Right forelimb (tissue), 1 donor: ENCODE measurements at places on chromosomes 2 and 18.

DNA sequence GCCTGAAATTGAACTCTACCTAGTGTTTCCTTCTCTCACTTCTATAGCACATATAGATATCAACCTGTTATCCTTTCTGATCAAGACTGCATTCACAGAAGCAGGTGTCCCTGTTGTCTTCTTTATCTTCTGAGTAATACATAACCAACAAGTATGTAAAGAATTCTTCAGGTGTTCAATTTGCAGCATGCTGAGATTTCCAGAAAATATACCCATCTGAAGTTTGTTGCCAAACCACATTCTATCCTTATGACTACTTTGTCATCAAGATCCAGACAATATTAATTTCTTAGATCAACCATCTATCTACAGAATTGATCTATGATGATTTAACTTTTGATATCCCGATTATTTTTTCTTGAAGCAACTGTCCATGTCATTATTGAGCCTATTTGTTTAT is 69.5 kb downstream of the TGFA start:
- DNase-seq: no peak

GRCh38 chr2:105800036-105800713 is 55.5 kb downstream of the NCK2 start:
- no peak for DNase-seq

DNA sequence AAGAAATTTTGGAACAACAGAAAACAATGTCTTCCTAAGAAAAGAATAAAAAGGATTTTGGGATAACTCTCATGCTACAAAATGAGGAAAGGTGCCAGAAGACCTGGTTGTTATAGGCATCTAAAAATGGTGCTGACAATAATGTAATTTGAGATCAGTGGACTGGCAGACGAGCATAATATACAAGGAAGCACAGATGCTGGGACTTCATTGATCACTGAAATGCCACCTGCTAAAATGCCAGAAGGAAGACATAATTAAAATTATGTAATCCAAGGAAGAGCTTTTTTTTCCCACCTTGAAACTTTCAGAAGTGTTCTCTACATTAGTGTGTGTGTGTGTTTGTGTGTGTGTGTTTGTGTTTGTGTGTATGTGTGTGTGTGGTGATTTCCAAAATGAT is 535.9 kb downstream of the XIRP2 start:
- no peak for DNase-seq

DNA sequence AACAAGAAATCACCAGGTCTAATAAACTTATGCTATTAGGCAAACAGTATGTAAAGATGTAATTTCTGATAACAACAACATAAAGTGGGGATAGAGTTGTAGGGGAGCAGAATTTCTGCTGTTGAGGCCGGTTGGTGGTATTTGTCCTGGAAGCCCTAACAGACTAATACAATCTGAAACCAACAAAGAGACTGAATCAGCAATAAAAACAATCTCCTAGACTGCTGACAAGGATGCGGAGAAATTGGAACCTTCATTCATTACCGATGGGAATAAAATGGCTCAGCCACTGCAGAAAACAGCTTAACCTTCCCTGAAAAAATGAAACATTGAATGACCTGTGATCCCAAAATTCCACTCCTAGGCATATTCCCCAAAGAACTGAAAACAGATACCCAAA is 88.7 kb downstream of the GYPC start:
- no peak for DNase-seq

GRCh38 chr2:46576875-46577274 is 97.5 kb downstream of the TMEM247 start:
- DNase-seq: no peak

GRCh38 chr2:205524656-205525055 is 157.6 kb upstream of the NRP2 start:
- no peak for DNase-seq

DNA sequence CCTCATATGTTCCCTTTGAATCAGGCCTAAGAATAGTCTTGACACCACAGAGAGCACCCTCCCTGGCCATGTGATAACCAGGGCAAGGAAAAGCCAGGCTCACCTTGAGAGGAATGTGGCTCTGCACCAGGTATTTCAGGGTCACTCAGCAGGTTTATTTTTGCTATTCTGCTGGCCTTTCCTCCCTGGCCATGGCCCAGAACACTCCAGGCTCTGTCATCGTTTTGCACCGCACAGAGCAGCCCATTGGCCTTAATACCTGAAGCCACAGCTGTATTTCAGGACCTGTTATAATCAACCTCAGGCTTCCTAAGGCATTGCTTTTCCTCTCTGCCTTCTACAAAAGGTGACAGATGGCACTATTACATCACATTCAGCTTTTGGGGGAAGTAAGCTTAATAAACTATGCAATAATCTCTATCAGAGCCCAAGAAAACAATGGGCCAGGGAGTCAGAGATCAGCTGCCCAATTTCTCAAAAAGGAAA is 668.3 kb downstream of the IRS1 start:
- no peak for DNase-seq

DNA sequence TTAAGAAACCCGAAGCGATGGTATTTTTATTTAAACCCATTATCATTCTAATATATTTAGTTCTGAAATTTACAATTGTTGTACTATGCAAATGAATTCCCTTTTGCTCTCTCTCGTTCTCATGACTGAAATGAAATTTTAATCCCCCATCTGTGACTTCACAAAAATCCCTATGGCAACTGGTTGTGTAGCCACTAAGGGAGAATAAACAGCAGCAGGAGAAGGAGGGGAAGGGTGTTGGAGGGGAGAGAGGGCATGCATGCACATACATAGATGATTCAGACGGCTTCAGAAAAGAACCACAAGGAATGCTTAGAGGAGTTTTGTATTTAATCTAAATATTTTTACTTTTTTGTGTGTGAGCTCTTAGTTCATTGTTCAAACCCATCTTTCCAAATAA is 36.8 kb downstream of the CPS1 start:
- no peak for DNase-seq
